Putamen (tissue), 1 donor: ENCODE measurements at places on chromosomes 12 and 14.

DNA sequence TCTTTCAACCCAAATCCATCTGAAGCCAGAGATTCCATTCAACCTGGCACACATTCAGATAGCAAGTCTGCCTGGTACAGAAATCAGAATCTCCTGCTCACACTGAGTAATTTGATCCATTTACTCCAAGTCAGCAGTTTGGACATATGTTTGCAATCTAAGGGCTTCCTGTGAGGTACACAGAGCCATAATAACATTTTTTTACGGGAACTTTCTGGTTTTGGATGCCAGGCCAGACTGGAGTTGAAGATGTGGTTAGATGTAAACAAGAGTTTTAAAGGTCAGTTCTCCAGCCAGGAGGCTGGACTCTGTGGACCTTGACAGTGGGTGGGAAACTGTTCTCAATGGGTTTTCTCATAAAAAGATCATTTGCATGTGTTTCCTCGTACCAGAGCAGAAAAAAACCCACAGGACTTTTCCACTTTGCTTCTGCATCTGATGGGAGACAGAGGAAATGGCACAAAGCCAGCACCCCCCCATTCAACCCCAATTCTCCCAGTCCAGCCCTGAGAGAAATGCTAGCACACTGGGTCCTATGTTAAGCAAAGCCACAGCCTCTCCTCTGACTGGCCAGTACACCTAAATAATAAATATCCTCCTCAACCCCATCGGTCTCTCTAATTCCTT is 17.7 kb upstream of the TSPAN11 start:
- DNase-seq, result no peak

- DNase-seq, result no peak
Observed at GRCh38 chr14:29425705-29426482, 501.8 kb downstream of the PRKD1 start.

- DNase-seq, result no peak
Observed at GRCh38 chr12:20865873-20866272, 55.4 kb downstream of the SLCO1B3 start.

- DNase-seq, result peak; percentile 57
Observed at GRCh38 chr12:105705765-105706164, 375.3 kb downstream of the C12orf75 start.

DNA sequence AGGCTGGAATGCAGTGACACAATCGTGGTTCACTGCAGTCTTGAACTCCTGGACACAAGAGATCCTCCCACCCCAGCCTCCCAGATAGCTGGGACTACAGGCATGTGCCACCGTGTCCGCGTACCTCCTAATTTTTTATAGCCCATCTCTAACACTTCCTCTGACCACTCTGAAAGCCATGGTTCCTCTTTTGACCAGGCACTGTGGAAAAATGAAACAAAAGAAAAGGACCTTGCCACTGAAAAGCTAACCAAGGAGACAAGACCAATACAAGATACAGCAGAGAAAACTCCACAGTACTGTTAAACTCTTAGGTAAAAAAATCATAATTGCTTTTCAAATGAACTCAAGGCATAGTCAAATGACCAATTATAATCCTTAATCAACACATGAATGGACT is 233.3 kb downstream of the NEDD1 start:
- no peak for DNase-seq

DNA sequence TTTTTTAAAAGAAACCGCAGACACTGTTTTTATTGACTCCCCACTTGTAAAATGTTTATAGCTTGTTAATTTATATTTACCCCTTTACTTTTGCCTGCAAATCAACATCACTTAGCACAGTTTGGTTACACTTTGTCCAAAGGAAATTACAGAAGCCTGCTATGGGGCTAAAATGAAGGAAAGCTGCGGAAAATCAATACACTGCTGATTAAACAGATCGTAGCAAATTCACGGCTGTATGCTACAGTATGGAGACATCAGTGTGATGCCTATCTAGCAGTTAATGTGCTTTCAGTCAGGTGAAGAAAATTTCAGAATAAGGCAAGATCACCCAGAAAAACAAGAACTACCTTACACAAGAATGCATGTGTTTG is 110.0 kb downstream of the FOXG1 start:
- no peak for DNase-seq

- no peak for DNase-seq
Observed at GRCh38 chr14:54152351-54152750, 195.7 kb upstream of the BMP4 start.

DNA sequence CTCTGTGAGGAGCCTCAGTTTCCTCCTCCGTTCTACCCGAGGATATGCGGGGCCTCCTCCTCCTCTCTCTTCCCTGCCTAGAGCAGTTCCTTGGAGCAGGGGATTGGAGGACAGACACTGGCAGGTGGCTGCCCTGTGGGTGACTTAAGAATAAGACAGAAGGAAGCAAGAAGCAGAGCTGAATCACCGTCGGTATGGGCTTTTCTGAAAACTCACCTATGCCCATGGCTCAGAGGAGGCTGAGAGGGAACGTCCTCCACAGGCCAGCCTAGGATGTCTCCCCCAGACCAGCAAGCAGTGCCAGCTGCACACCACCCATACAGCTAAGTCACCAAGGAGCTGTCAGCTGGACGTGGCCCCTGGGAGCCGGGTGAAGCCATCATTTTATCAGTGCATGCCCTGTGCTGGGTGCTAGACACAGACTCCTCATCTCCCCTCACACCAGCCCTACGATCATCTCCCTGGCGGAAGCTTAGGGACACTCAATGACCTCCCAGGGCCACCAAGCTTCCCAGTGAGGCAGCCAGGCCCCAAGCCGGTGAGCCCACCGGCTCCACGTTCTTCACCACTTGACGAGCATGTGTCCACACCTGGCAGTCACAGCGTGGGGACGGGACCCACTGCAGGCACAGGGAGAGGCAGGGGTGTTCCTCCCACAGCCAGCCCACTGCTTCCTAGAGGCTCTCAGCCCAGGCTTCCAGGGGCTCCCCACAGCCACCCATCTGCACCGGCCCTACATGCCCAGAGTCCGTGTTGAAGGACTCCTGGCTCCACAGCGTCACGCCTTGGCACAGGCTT is 21.4 kb downstream of the ITPK1 start:
- DNase-seq, result no peak

DNA sequence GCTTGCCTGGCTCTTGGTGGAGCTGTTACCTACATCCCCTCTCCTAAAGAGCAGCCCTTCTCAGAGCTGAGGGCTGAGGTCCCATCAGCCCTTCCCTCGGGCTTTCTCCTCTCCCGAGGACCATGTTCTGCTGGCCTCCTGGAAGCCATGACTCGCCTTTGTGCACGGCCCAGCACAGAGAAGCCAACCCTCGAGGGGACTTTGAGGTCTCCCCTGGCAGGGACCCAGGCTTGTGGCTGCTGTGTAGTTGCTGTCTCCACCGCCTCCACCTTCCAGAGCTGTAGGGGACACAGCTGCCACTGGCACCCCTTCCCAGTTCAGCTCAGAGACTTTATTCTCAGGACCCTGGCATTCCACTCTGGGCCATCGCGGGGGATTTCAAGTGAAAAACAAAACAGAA is 22.9 kb upstream of the CCND2 start:
- DNase-seq, result no peak

DNA sequence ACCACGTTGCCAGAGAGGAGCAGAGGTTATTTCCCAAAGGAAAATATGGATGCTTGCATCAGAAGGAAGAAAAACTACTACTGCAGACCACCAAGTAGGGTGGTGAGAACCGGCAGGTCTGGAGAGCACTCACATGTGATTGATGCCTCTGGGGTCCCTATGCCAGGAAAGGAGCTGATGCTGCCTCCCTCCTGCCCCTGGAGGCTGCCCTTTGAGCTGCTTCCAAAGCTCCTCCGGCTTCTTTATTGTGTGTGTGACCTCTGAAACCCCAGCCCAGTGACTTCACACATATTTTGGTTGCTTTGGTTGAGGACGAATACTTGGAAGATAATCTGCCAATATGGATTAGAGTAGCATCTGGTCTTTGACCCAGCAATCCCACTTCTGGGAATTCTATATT is 133.4 kb downstream of the AACS start:
- DNase-seq, result no peak

DNA sequence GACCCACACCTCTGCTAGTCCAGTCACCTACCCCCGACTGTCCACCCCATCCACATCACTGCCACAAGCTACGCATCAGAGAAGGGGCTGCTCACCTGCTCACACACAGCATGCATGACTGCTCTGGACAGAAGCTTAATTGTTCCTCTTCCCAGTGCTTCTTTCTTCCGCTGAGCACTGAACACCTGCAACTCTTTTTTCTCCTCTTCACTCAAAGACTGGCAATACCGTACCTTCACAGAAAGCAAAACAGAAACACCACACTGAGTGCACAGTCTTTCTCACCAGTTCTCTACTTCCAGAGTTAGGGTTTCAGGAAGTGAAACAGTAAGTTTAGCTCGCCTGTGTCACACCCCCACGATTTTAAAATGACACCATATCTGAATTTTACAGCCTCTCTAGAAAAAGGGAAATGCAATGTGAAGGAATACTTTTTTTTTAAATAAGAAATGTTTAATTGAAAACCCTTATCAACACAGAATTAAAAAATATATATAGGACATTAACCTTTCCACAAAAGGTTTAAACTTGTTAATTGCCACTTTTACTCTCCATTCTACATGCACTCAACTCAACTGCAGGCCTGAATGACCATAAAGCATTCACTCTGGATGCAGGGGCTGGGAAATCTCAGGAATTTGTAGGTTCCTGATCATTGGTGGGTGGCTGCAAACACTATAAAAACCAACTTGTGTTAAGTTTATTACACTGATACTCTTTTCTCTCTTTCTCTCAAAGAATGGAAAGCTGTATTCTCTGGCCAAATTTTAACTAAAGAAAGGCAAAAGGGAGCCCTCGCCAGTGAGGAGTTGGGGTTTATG is 120.0 kb downstream of the PRICKLE1 start:
- DNase-seq, result no peak

DNA sequence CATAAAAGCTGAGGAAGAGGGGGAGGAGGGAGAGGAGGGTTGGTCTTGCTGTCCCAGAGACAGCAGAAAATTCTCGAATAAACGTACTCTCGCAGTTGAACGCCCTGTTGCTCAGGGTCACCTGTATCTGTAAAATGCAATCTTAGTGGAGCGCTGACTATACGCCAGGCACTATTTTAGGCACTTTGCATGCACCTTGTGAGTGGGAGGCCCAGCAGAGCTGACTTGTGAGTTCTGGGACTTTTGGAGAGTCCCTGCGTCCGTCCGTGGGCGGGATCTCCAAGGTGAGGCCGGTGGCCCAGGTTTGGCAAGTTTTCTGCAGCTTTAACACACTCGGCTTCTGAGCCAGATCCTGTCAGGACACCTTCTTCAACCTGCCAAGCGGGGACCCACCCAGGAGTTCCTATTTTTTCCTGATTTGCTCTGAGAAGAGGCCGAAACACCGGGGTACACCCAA is 32.5 kb upstream of the PLEKHG6 start:
- DNase-seq, result no peak

DNA sequence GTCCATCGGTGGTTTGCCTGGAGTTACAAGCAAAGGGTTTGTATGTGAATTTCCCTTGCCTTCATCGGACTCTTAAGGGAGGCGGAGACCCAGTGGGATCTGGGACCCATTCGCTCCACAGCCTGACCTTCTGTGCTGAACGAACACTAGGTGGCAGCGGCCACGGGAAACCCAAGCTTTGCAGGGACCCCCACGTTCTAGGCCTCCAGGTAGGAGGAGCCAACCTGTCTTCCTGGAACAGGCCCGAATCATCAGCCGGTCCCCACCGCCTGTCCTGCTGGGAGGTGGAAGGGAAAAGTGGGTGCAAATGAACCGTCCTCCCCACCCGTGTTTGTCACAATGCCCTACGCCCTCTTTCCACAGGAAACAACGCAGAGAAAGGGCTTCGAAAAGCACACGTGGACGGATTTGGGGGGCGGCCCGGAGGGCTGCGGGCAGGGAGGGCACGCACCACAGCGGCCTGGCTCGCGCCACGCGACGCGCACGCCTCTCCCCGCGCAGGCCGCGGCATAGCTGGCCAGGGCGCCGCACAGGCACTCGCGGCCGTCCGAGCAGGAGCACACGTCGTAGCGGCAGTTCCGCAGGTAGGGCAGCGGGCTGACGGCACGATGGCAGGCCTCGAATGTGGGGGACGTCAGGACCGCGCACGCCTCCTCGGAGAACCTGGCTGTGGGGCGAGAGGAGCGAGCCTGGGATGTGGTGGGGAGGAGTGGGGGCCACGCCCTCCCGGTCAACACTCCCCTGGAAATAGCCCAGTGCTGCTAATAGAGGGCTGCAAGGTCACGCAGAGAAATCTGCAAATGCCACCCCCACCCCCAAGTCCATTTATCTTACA is 67.8 kb downstream of the VWF start:
- no peak for DNase-seq

DNA sequence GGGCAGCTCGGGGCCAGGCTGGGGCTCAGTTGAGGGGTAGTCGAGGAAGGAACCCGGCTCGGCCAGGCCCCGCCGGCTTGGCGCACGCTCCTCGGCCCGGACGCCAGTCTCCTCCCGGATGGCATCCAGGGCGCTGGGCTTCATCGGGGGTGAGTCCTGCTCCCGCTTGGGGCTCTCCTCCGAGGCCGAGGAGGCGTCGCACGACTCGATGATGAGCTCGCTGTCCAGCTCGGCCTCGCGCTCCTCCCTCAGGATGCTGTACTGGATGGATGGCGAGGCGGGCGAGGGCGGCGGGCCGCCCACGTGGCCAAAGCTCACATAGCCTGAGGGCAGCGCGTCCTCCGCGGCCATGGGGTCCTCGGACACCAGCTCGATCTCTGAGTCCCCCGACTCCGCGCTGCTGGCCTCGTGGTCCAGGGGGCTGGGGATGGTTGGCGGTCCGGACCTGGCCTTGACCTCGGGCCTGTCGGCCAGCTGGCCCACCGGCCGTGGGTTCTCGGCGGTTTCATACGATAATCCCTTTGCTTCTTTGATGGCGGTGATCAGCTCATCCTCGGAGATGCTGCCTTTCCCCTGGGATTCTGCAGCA is 143.4 kb downstream of the RTN1 start:
- DNase-seq, result no peak

DNA sequence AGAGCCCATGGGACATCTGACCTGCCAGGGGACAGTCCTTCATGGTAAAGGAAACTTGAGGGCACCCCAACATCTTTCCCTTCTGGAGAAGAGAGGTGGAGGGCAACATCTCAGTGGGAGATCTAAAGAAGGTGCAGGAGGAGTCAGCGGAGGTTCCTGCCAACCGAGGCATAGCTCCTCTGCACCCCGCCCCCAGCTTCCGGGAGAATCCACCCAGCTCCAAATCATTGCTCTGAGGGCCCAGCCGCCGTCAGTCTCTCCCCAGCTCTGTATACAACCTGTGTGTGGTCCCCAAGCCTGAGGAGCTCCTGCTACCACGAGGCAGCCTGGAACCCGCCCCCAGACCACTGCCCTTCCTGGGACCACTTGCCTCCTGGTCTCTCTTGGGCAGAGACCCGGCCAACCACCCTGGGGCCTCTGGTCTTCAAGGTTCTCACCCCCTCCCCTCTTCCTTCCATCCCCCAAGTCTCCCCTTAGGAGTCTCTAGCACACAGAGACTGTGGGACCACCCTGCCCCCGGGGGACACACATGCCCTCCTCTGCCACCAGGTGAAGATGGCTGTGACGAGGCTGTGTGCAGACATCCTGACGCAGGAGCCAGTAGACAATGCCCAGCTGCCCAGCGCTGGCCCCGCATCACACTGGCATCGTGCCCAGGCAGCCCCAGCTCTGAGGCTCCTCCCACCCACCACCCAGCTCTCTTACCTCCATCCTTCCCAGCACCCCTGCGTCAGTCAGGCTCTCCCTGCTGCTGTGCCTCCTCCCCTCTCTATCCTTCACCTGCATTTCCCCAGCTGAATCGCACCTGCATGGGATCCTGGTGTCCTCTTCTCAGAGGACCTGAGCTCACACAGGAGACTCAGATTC is 13.0 kb upstream of the NUDT14 start:
- no peak for DNase-seq

- no peak for DNase-seq
Observed at GRCh38 chr12:75389061-75389460, 1.8 kb upstream of the GLIPR1L2 start.
